Endodermal cell (in vitro differentiated cells): ENCODE measurements at places on chromosomes 13 and 19. TPM values are rescaled to one million over a fixed set of nuclear protein-coding genes. Genes with fewer than 3 reads are reported as not detected.

The S1PR2 gene
- 11.0 and 11.2 TPM in 2 replicates for total RNA-seq

The ZIC5 gene
- 13.7 to 17.4 TPM (median 15.1 TPM) in 3 replicates for total RNA-seq

The YJEFN3 gene
- 12.6 and 13.3 TPM in 2 replicates for total RNA-seq

The LRP3 gene
- total RNA-seq = 15.9 to 34.4 TPM (median 33.2 TPM) in 3 replicates

The KLF1 gene
- total RNA-seq = 0.86 and 1.0 TPM in 2 replicates

DNA sequence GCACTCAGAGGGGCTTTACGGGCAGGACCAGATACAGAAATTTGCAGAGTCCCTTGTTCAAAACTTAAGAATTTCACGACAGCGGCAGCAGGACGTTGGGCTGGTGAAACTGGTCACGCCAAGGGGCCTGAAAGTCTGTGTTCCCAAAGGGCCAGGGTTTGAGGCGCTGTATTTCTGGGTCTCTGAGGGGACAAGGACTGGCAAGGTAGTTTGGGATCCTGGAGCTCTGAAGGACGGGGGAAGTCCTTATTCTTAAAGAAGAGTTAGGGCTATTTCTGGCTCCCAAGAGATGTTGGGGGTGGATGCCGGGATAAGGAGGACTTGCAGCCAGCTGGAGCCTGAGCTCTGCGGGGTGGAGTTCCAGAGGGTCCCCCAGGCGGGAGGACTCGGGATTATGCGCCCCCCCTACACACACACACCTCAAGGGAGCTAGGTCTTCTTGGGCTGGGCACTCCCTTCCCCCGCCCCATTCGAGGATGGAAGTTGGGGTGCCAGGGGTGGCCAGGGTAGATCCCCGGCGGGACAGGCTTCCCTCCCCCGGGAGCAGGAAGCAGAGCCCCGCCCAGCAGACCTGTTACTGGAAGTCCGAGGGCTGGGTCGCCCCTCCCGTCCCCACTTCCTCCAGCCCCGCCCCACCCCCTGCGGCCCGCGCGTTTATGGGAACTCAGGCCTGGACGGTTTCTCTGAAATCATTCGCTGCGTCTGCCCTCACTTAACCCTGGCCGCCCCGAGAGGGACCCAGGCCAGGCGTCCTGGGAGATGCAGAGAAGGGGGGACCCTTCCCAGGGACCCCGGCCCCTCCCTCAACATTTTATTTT is 5.6 kb downstream of the BCL3 start:
- peak; percentile 87 for DNase-seq

- no peak for DNase-seq
These were observed 61.9 kb downstream of the AP1M1 start for GRCh38 chr19:16259385-16260159.

- no peak for DNase-seq
These were observed 13.5 kb downstream of the FPR3 start for GRCh38 chr19:51808333-51808986.

- DNase-seq = no peak
These were observed 22.2 kb downstream of the CCDC169 start for GRCh38 chr13:36275190-36276002.

GRCh38 chr13:56837161-56837560 is 303.6 kb upstream of the PRR20A start:
- DNase-seq = no peak

DNA sequence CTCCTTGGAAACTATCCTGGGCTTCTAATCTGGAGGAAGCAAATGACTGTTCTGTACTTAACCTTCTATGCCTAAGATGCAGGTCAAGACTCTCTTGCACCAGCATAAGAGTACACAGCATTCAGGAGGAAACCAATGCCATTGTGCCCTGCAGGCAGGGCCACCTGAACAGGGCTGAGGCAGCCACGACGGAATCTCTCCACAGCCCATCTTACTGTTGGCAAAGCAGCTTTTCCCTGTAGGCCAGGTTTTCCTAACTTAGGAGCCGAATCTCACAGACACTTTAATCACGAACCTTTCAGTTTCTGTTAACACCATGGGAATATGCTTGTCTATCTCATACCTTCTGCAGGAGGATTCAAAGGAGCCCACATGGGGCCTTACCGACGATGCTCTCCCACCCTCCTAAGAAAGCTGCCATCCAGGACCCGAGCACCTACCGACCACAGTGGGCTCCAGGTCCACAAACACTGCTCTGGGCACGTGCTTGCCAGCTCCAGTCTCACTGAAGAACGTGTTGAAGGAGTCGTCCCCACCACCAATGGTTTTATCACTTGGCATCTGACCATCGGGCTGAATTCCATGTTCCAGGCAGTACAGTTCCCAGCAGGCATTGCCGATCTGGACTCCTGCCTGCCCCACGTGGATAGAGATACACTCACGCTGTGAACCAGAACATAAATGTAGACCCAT is 2.6 kb downstream of the TUBA3C start:
- DNase-seq = no peak

DNA sequence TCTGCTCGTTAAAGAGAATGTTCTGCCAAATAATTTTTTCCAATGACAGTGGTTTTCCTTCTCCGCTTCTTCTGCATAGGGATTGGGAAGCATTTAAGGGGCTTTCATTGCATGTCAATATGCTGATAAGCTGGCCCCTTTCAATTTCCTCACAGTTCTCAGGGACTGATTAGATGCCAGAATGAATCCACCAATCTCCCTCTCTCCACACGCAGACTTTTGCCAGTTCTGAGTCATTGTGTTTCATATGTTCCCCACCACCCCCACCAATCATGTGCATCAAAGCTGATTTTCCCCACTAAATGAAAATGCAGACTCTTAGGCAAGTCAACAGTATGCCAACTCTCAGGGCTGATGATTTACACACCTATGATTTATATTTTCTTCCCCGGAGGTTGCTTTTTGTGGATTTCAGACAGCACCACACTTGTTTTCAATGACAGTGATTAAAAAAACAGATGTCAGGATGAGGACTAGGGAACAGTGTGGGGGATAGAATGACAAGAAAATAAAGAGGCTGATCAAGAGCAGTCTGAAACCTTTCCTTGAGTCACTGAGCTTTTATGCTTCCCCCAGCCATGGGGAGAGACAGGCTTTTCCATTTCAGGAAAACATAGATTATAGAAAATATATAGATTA is 47.9 kb upstream of the C13orf42 start:
- peak; percentile 50 for DNase-seq

GRCh38 chr13:104785952-104786351 is 1719.7 kb upstream of the SLC10A2 start:
- no peak for DNase-seq

GRCh38 chr13:51998723-51999509 is 12.3 kb downstream of the ATP7B start:
- DNase-seq = peak; percentile 69

- DNase-seq = peak; percentile 88
These were observed at the start of gene CLIP3 for GRCh38 chr19:36032251-36033104. Gene CLIP3 (minus strand): TSS chr19:36032873. CDS start chr19:36032357, 516 bp downstream.

- DNase-seq = peak; percentile 97
These were observed 1.5 kb upstream of the GADD45B start for GRCh38 chr19:2474232-2475017.

DNA sequence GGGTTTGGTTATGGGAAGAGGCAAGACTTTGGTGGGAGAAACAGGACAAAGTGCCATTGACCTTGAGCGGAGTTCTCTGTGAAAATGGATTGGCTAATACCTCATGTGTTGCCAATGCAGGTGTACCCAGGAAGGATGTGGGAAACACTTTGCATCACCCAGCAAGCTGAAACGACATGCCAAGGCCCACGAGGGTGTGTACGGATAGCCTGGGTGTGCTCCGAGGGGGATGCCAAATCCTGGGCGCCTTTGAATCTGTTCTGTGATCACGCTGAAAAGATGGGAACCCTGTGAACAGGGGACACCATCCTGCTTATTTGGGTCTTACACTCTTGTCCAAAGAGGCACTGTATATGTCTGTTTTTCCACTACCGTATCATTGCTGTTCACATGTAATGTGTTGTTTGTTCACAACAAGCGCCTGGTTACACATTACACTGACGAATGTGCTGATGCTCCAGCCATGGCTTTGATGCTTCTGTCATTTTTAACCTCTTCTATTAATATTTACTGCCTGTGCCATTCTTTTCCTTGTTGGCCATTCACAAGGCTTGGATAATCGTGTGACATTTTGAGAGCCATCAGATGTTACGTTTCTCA is 8.3 kb downstream of the GTF3A start:
- no peak for DNase-seq

GRCh38 chr13:114142640-114143490 is 10.4 kb upstream of the RASA3 start:
- DNase-seq = peak; percentile 64
